Fibroblast of the conjunctiva (primary cell): ENCODE measurements at places on chromosomes 7 and 10.

- no peak for DNase-seq
These were observed 15.1 kb downstream of the ANTXRL start for GRCh38 chr10:46301721-46302479.

- DNase-seq = no peak
These were observed 503.9 kb upstream of the IGFBP3 start for GRCh38 chr7:46424934-46425333.

DNA sequence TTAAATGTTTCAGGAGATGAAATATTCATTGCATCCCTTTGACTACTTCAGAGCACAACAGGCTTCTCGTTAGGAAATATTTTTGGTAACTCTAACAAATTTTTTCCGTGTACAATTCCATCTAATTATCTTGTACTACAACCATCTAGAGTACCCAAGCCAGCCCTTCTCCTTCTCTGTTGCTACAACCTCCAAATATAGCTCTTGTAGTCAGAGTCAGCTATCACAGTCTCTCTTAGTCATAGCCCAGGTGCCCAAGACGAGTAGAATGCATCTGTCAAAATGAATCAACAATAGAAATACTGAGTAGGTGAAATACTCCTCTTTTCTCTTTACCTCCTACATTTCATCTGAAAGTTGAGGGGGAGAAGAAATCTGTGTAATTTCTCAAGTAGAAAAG lies 74.0 kb downstream of the INHBA start:
- no peak for DNase-seq

DNA sequence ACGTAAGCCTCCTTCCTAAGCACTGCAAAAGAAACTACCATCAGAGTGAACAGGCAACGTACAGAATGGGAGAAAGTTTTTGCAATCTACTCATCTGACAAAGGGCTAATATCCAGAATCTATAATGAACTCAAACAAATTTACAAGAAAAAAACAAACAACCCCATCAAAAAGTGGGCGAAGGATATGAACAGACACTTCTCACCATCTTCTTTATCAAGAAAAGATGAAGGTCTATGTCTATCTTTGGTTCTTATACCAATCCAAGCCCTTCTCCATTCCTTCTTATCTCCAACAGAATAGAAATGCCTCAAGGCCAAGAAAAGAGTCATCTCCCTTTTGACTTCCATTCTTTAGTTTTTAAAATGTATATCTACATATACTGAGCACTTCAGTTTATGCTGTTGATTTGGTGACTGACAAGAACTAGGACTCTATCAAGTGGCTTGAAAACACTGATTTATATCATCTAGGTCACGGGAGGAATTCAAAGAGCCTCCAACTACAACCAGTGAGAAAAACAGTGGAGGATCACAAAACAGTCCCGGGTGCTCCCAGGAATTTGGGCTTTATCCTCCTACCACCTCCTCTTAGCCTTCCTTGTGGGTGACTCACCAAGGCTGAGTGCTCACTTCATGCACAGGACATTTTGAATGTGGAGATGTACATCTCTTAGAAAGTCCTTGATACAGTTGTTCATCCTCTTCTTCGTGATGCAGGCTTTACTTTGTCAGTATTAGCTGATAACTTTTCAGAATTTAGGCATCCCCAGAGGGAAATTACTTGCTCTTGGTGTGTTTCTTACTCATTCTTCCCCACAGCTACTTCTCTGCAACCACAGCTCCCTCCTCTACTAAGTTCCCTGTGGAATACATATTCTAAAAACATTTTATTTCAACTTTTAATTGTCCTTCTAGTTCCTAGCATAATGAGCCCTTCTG lies 15.4 kb downstream of the TAS2R41 start:
- DNase-seq = no peak

DNA sequence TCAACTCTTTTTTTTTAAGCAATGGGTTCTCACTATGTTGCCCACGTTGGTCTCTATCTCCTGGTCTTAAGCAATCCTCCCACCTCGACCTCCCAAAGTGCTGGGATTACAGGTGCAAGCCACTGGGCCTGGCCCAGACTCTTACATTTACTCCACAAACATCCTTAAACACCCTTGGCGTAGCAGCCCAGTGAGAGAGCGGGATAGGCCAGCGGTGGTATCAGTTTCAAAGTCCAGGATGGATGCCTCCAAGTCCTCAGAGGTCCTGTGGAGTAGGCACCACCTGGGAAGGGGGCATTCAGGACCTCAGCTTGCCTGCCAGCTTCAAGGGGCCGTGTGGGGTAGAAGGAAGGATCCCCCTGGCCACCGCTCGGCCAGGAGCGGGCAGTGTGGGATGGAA lies 18.1 kb upstream of the VPS37D start:
- no peak for DNase-seq

GRCh38 chr7:39623732-39624441 lies 515 bp downstream of the RALA start:
- DNase-seq = no peak

DNA sequence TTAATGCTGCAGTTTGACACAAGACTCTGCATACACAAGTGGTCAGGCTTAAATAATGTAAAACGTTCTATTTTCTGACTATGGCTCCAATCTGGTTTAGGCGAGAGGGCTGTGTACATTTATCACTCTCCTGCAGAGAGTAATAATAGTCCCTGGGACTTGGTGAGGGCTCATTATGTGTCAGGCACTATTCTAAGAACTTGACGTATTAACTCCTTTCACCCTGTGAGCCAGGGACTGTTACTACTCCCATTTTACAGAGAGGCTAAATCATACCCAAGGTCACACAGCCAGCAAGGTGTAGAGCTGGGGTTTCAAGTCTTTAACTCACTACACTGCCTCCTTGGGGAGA lies 187.2 kb upstream of the LYZL2 start:
- no peak for DNase-seq

DNA sequence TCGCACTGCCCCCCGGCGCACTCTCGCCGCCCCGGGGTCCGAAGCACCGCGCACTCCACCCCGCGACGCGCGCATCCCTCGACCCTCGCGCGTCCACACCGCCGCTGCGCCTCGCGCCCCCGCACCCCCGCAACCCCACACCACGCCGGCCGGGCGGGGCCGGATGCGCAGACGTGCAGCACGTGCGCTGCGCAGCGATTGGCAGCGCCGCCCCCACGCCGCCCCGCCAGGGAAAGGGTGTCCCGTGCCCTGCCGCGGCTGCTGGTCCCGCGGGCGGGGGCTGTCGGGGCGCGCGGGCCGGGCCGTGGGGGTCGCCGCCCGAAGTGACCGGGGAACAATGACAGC lies 53.7 kb upstream of the KDM7A start:
- DNase-seq = no peak

- no peak for DNase-seq
These were observed 1.5 kb upstream of the CALML5 start for GRCh38 chr10:5500910-5501309.

DNA sequence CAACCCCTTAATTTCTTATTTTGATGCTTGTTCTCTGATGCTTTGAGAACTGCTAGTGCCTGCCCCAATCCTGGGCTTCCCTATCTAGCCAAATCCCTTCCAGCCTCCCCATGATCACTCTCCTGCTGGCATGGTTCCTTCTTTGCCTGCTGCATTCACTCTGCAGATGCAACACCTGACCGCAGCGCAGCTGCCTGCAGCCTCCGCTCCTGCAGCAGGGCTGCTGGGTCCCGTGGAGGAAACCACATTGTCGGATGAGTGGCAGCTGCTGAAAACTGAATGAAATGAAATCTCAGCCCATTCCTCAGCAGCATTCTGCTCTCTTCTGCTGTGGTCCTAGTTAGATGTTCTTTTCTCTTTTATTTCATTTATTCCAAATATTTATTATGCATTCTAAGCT lies 320.3 kb downstream of the CCDC3 start:
- DNase-seq = no peak

DNA sequence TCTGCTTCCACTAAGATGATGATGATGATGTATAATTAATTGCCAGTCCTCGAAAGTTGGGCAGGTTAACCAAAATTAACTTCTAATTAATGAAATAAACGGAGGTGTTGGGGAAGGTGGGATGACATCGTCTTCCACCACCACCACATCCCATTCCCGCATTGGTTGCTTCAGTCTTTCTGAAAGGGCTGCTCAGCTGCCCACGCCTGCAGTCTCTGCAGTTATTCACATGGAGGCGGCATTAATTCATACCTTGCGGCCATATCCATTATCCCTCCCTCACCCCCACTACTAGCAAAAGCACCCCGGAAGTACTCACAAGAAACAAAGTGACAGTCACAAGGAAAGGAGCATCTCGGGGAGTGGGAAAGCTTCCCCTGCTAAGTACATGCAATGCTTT lies 387.9 kb downstream of the DPP6 start:
- DNase-seq = no peak

DNA sequence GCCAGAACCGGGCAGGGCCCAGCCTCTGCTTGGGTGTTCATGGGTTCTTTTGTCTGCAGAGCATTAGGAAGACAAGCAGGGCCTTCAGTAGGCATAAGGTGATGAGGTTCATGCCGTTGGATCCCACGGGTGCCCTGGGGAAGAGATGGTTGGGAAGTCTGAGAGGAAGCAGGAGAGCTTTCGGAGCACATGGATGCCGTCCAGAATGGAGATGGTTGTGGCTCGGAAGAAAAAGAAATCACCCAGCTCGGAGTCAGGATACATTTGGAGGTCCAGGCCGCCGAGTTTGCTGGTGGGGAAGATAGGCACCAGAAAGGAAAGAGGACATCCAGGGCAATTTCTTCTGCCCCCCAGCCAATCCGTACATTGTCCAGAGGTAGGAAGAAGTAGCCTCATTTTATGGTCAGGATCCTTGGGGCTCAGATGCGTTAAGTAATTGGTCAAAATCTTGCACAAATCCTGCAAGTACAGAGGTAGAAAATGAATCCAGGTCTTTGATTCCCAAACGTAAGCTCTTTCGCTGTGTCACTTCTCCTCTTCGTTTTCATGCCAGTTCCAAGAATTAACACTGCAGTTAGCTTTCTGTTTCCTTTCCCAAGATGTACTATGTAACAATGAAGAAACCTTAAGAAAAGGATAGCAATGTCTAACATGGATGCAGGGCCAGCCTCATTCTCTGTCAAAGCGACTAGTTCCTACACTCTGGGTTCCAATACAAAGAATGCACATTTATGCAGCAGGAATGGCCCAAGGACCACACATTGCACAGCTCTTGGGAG lies 147.8 kb upstream of the KLF6 start:
- no peak for DNase-seq

DNA sequence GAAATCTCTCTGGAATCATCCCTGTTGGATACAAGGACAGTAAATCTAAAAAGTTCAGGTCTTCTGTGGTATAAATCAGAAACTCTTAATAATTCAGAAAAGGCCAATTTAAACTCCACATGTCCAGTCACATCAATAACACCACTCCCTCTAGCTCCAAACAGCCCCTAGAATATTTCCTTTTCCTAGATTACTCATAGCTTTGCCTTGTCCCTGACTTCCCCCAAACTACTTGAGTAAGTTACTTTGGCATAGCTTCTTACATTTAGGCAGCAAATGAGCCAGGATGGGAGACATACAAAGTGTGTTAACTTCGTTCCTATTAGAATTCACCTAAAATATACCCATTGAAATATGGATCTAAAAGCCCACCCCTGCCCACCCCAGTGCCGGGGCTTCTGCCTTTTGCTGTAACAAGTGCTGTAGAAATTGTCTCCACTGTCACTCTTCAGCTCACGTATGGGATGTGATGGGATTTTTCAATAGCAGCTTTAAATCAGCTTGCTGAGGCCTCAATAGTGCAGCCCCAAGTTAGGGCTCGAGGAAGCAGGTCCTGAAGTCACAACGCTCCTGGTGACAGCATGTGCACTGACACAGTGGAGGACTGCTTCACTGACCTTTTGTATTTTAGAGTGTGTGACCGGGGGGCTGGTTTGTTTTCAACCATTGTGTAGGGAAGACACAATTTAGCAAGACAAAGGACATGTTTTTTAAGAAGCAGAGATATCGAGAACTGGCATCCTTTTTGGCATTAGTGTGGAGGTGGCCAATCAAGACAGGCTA lies 218.2 kb upstream of the KMT2E start:
- DNase-seq = no peak

DNA sequence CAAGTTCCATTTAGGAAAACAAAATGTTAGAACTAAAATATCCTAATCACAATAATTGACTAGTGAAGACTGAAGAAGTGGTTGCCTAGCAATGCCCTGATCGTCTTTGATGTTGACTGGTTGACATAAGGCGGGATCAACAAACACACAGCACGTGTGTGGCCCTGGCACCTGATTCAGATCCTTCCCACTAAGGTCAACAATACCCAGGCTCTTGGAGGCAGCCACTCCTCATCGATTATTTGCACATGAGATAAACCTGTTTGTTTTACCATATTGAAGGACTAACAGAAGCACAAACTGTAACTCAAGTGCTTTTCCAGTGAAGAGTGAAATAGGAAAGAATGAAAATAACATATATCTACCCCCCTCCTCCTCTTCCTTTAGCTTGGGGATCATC lies 15.6 kb downstream of the FANK1 start:
- no peak for DNase-seq
